ENCODE measurements at places on chromosomes 12 and 14.
A peak's percentile ranks its signal among the peaks of the same experiment; 100 is the strongest.

- H3K27me3 ChIP-seq, result no peaks in the 10 kb centered on the region
- H3K4me1 ChIP-seq, result no peaks in the 10 kb centered on the region
- H3K27ac ChIP-seq, result no peak overlapping the region
- peaks cover 4% of the 10 kb centered on the region for H3K36me3 ChIP-seq
These were observed 23.2 kb downstream of the AP5M1 start for GRCh38 chr14:57291692-57292647.

GRCh38 chr12:21983095-21983494 is 41.9 kb upstream of the ABCC9 start:
- no peak for DNase-seq
- H3K4me3 ChIP-seq, result no peak overlapping the region
- H3K27ac ChIP-seq, result no peak overlapping the region

GRCh38 chr12:119565404-119565803 is 28.2 kb upstream of the TMEM233 start:
- H3K27ac ChIP-seq, result no peak overlapping the region
- H3K4me1 ChIP-seq, result no peaks in the 10 kb centered on the region
- DNase-seq, result no peak
- H3K27me3 ChIP-seq, result no peaks in the 10 kb centered on the region
- H3K4me3 ChIP-seq, result no peak overlapping the region
- H3K36me3 ChIP-seq, result no peaks in the 10 kb centered on the region

GRCh38 chr14:100025111-100025510 is 40.1 kb upstream of the EVL start:
- no peak overlapping the region for H3K4me3 ChIP-seq
- DNase-seq, result peak; percentile 23
- no peaks in the 10 kb centered on the region for H3K27me3 ChIP-seq
- peaks cover 7% of the 10 kb centered on the region for H3K4me1 ChIP-seq

DNA sequence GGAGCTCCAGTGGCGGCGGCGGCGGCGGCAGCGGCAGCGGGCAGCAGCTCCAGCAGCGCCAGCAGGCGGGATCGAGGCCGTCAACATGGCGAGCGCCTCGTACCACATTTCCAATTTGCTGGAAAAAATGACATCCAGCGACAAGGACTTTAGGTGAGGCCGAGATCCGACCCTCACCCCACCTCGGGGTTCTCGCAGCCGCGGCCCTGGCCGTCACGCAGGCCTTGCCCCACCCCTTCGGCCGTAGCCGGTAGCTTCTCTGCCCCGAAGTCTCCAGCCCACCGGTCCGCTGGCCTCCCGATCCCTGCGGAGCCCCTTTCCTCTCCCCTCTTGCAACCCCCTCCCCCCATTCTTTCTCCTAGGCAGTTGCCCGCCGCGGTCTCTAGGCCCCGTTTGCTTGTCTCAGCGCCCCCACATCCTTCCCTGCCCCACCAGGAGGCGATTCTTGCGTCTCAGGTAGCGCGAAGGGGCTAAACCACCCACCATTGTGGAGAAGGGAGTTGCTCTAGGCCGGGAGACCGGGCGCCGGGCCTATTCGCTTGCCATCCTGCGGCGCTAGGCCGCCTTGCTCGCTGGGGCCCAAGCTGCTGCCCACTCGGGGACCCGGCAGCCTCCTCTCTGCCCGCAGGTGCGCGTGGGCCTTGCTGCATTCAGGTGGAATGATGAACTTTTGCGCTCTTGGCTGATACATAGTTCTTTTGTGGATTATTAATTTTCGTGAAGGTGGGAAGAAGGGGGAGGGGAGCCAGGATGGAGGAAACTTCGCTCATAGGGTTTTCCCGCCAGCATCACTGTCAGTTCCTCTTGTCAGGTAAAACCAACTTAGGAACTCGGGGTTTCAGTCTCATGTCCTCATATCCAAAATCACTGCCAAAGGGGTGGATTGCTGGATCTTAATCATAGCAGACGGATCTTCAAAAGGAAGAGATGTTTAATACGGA is 745 bp downstream of the CAND1 start:
- peak; percentile 64 for DNase-seq
- H3K27me3 ChIP-seq, result no peaks in the 10 kb centered on the region
- H3K36me3 ChIP-seq, result peaks cover 9% of the 10 kb centered on the region
- H3K27ac ChIP-seq, result peak overlapping the region; percentile 97

DNA sequence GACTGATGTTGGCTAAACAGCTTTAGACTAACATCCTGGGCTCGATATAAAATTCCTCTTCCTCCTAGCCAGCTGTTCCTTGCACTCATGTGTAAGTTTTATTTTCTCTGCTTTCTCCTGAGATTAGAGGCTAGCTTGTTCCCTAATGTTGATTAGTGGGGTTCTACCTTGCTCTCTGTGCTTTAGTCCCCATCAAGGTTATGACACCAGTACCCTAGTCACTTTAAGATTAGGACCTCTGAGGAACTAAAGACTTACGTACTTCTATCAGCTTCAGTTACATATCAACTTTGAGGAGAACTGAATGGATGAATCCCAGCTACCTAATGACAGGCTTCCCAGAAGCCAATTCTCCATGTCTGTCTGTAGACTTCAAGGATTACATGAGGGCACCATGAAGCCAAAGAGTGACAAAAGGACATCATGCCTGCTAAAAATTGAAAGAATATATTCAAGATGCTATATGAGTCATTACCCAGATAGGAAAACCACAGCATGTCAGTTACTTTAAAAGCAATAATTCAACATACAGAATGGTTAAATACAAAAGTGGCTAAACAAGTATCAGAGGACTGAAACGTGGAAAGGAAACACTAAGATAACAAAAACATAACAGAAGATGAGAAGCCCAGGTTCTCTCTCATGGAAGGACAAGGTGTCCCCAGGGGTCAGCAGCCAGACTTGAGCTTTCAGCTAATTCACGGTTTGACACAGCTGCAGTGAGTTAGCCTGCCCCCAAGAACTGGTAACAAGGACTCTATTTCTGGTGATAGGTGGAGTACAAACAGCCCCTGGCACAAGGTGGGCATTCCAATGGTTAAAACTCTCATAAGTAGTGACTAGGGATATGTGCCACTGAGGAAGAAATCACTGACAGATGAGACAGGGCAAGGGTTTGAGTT is 20.4 kb downstream of the ADAM20 start:
- no peak for DNase-seq
- H3K27ac ChIP-seq, result no peak overlapping the region
- H3K4me3 ChIP-seq, result no peak overlapping the region
